ENCODE measurements at places on chromosomes 5 and 9.
A peak's percentile ranks its signal among the peaks of the same experiment; 100 is the strongest.

GRCh38 chr5:5026409-5026785, 113.7 kb upstream of the ADAMTS16 start:
- no peak for DNase-seq

DNA sequence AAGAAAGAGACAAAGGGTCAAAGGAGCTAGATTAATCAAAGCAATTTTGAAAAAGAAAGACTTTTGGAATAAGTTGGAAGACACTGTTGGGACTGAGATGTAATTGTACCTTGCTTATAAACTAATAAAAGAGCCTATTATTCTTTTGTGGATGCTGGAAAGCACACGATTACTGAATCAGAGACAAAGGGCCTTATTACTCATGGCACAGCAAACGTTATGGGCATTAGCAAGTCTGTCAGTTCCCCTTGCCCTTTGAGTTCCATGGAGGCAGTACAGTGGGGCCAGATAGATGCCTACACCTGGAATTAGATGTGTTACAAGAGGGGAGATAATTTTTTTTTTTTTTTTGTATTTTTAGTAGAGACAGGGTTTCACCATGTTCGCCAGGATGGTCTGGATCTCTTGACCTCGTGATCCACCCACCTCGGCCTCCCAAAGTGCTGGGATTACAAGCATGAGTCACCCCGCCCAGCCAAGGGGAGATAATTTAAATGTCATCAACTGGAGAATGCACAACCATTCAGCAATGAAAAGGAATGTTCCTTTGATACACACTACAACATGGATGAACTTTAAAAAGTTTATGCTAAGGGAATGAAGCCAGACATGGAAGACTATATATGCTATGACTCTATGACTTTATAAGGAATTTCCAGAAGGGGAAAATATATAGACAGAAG, 128.9 kb downstream of the STARD4 start:
- DNase-seq = no peak

DNA sequence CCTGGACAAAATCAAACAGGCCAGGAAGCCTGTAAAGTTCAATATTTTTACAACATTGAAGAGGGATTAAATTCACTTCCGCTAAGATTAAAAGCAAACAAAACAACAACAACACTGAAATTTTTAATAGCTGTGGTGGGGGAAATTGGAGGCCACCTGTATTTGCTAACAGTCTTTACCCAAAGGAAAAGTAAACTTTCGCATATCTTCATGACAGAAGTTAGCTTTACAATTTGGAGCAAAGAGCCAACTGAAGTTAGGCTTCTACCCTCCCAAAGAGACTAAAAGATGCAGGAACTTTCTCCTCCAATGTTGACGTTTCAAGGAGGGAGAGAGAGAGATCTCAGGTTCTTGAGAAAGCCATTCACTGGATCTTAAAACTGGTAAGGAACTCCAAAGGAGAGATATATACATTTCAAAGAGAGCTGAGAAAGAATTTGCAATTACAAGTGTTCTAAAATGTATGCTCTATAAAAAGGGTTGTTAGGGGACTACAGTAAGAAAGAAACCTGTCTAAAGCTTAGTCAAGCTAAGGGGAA, 349.2 kb upstream of the CDH9 start:
- DNase-seq = no peak

DNA sequence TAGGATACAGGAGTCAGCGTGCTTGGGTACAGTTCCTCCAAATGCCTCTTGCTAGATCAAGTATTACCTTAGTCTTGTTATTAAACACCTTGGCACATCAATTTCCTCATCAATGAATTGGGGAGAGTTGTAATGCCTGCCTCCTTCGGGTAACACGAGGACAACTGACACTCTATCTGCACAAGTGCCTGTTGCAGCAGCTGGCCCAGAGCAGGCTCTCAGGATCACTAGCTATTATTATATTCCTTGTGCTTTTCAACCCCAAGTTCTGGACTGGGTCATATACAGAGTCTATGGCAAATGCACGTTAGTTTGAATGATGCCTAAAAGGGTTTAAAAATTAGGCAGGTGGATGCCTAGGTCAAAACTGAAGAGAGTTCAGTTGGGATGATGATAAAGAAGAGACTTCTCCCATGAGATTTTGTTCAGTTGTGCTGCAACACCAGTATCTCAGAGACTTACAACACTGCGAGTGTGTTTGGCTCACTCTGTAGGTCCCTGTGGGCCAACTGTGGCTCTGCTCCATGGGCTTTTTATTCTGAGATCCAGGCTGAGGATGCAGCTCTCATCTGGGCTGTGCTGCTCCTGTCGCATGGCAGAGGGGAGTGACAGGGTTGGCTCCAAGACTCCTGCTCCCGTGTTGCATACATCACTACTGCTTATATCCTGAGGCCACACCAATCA, 41.1 kb upstream of the TEX48 start:
- no peak for DNase-seq

- no peak for DNase-seq
Measured at GRCh38 chr5:79845448-79846197, 145.4 kb downstream of the MTX3 start.

- DNase-seq = no peak
Measured at GRCh38 chr9:35277628-35278359, 116.0 kb downstream of the UNC13B start.

GRCh38 chr5:152083231-152083630, 158.6 kb upstream of the GLRA1 start:
- DNase-seq = no peak

DNA sequence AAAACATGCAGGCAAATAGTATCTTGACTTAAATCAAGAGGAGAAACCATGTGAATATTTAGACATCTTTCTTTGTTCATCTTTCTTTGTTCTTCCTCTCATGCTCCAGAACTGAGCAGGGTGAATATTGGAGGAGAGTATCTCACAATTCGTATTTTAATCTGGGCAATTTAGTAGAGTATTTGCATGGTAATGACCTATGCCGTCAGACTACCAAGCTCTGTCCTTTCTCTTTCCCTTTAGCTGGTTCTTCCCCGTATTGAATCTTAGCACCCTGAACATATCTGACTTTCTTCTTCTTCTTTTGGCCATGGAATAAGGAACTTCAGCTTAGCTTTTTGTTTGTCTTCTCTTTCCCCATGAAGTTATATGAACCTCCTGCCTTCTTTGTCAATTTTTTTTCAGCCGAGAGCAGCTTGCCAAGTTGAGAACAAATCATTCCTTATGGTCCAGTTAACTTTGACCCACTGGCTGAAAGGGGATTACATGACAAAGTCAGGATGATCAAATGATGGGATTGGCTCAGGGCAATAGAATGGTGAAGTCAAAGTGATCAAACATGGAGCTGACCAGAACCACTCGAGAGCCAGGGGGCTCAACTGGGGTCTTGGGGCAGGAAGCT, 95.8 kb downstream of the DAPK1 start:
- DNase-seq = no peak

- no peak for DNase-seq
Measured at GRCh38 chr9:638152-638551, 203.3 kb upstream of the DMRT1 start.

- DNase-seq = no peak
Measured at GRCh38 chr9:17116400-17116837, 18.4 kb upstream of the CNTLN start.

- DNase-seq = no peak
Measured at GRCh38 chr5:166377756-166378155, 1913.7 kb upstream of the WWC1 start.

- no peak for DNase-seq
Measured at GRCh38 chr9:17723656-17724055, 144.8 kb downstream of the SH3GL2 start.

GRCh38 chr5:139982975-139983240, 60.2 kb downstream of the NRG2 start:
- no peak for DNase-seq

- DNase-seq = no peak
Measured at GRCh38 chr5:74526111-74526510, 114.4 kb downstream of the ENC1 start.

GRCh38 chr5:59937633-59938032, 44.1 kb upstream of the PDE4D start:
- DNase-seq = no peak

DNA sequence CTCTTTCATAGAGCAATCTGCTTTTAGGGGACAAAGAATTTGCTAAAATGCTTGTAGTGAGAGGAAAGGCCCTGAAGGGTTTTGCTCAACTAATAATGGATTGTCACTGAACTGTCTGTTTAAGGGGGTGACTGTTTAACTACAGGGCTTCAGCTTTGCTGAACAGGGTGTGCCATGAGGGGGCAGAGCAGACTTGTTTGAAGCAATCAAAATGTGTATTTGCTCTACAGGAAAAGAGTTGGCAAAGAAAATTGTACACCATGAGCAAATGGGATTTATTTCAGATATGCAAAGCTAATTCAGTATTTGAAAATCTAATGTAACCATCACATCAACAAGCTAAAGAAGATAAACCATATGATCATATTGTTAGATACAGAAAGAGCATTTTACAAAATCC, 154.3 kb downstream of the GABRG2 start:
- no peak for DNase-seq

- no peak for DNase-seq
Measured at GRCh38 chr5:111834926-111835599, 78.1 kb upstream of the NREP start.

DNA sequence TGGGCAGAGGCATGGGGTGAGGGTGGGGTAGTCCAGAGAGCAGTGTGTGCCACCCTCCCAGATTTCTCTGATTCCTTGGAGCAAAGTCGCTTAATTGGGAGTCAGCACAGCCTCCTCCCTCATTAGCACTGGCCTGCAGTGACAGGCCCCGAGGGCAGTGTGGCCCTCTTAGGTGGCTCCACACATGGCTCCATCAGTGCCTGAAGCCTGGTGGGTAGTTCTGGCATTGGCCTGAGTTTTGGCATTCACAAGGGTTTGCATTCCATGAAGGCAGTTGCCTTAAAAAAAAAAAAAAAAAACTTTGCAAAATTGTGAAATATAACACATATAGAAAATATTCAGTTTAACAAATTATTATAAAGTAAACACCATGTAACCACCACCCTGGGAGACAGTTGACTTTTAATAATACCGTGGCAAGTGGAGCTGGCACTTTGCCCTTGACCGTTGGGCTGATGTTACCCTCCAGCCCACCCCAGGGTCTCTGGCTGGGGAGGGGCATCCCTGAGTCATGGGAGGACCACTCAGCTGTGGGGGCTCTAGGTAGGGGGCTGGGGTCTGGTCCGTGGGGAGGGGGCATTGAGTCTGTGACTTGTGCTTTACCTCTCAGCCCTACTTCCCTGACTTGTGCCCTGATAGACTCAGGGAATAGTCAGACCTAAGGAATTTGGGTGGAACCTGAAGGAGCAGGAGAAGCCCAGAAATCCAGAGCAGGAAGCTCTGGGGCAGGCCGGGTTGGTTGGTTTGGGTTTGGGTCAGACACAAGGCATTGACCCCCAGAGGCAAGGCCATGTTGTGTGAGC, 51.3 kb upstream of the PITX1 start:
- DNase-seq = no peak

- no peak for DNase-seq
Measured at GRCh38 chr5:122517091-122517490, 205.1 kb downstream of the SNCAIP start.

DNA sequence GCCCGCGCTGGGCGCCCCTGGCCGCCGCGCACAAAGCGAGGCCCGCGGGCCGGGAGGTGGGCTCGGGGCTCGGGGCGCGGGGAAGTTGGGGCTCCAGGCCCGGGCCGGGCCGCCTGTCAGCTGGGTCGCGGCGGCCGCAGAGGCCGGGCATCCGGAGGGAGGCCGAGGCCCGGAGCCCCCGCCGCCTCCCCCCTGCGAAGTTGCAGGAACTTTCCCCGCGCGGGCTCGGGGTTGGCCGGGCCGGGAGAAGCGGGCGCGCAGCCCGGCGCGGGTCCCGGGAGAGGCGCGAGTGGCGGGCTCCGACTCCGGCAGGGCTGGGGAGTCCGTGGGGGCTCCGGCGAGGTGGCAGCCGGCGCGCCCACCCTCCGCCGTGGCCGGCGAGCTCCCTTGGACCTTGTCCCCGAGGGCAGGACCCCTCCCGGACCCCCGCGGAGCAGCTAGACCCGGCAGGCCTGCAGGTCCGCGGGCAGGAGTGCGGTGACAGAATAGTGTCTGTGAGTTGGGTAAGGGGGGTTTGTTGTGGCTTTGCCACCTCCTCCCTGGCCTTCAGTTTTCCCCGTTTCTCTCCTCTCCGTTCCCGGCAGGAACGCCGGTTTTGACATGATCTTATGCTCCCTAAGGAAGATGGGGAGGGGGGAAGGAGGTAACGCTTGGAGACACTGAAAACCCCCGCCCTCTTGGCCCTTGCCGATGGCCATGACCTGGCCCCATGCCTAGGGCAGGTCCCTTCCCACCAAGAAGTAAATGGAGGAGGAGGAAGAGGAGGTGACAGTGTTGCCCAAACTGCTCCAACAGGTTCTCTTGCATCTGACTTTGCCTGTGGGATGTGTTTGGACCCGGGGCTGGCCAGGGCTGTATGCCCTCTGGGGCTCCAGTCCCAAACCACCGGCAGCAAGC, 942 bp downstream of the PHF2 start:
- DNase-seq = no peak

DNA sequence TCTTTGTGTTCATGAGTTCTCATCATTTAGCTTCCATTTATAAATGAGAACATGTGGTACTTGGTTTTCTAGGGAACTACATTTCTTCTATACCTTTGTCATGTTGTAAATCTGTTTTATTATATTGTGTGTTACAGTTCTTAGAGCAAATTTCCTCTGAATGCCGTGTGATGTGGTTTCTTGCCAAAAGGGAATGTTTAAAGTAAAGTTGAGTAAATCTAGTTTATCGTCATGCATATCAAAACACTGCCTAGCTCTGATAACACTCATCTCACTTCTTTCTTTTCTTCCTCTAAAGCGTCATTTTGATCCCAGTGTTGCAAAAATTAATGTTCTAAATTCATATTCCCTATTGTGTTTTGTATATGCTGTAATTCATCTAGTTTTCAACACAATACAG, 295.4 kb upstream of the HAPLN1 start:
- DNase-seq = no peak

- peak; percentile 52 for DNase-seq
Measured at GRCh38 chr9:136901516-136902258, 15.4 kb downstream of the TRAF2 start.

- DNase-seq = no peak
Measured at GRCh38 chr5:73912821-73913271, 286.9 kb downstream of the ARHGEF28 start.

GRCh38 chr5:17951392-17952169, 317.3 kb downstream of the TAF11L14 start:
- no peak for DNase-seq

GRCh38 chr5:10932426-10932825, 171.4 kb upstream of the DAP start:
- DNase-seq = no peak

DNA sequence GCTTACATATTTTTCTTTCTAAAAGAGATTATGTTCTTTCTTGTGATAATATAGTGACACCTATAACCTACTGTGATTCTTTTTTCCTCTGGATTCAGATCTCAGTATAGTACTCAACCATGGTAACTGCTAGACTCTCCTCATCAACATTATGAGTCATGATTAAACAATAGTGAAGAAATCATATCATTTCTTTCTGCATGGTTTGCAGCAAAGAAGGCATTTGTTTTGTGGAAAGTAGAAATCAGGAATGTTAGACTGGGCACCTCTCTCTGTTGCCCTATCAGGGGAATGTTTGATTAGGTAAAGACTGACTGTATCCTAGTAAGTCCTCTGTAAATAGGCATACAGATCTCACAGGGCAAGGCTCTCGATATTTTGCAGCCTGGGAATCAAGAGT, 25.6 kb upstream of the SMC2 start:
- no peak for DNase-seq

- DNase-seq = no peak
Measured at GRCh38 chr5:82847562-82847961, 229.6 kb downstream of the TMEM167A start.

- DNase-seq = no peak
Measured at GRCh38 chr9:114112778-114113584, 13.9 kb upstream of the KIF12 start.

Measured in stimulated activated CD8-positive, alpha-beta memory T cell treated with anti-CD3 and anti-CD28 coated beads, Interleukin-4, amount 100 ng/mL, for 4 hours (primary cell).